ENCODE measurements at places on chromosomes 5 and 9. TPM values are rescaled to one million over a fixed set of nuclear protein-coding genes. Genes with fewer than 3 reads are reported as not detected.

DNA sequence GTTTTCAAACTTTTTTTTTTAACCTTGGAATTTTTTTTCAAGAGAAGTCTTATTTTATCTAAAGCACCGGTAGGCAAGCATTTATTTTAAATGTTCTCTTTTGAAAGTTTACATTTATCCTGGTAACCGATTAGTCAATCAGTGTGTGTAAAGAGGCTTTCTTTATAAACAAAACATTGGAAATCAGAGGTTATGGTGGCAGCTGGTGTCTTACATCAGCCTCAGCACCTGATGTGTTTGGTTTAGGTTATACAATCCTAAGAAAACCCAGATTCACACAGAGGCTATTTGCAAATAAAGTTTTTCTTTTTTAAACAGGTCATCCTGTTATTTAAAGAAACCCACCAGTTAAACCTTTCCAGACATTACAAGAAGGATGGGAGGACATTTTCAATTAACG lies 173.3 kb upstream of the GDNF start:
- no peak for DNase-seq

BAAT gene
- 10.1 TPM for polyA plus RNA-seq

NDFIP1 gene
- polyA plus RNA-seq = 57.4 TPM

DNA sequence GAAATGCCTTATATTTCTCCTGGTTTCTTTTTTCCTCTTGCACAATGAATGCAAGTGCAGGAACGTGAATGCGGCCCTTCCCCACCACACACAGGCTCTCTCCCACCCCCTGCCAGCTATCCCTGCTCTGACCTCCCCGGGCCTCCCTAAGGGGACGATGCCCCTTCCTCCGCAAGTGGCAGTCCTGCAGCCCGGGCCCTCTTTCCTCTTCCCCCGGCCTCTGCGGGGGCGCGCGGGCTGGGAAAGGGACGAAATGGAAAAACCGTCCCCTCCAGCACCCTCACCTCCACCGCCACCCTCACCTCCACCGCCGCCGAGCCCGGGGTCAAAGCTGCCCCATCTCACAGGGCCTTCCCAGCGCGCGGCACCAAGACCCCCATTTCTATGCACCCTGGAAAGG lies 44.7 kb downstream of the GAS1 start:
- DNase-seq = no peak

- no peak for DNase-seq
Measured at GRCh38 chr9:81456431-81457006, 232.8 kb downstream of the TLE1 start.

DOK3 gene
- 7.1 TPM for polyA plus RNA-seq

DNA sequence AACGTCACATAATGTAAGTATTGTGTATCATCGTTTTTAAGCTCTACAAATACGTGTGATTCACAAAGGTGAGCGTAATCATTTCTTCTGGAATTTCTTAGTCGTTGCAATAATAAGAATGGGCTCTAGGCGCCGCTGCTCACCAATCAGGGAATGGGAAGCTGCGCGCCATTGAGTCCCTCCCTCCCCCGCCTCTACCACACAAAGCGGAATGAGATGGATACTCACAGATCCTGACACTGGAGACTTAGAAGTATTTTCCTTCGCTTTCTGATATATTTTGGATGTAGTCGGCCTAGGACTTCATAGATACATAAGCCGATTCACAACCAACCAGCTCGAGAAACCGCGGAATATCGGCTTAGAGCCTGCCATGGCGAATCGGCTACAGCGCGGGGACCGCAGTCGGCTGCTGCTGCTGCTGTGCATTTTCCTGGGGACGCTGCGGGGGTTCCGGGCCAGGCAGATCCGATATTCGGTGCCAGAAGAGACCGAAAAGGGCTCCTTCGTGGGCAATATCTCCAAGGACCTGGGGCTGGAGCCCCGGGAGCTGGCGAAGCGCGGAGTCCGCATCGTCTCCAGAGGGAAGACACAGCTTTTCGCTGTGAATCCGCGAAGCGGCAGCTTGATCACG lies at the start of gene PCDHGA11:
PCDHGA11 (plus strand) TSS at position 197 of the 634 bp plus-strand sequence; CDS start at position 374, 177 bp downstream.
- peak; percentile 14 for DNase-seq

CTXN3 gene
- polyA plus RNA-seq = not detected

OR1L6 gene
- polyA plus RNA-seq = not detected

DNA sequence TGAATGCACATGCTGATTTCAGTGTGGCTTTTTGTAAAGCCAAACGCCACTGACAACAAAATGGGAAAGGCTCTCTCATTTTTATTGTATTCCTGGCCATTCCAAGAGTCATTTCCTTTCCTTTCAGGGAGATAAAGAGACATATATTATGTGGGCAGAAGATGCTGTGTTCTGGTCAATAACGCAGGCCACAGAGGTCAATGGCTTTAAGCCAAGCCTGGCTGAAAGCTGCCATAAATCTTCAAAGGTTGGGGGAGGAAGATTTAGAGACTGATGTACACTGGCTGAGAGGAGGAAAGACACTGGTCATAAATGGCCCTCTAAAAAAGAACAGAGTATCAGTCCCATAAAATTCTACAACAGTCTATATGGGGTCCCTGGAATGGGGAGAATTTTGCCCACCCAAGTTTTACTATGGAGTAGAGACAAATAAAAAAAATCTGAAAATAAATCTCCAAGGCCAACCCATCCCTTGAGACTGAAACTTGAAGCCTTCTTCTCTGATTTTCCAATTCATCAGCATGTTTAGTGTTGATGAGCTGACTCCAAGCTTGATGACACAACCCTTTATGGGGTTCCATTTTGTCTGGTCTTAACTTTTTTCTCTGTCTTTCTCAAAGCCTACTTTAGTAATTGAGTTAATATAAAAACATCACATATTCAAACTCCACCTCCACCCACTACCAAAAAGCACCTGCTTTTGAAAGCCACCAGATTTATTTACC lies 152.1 kb upstream of the SLC24A2 start:
- no peak for DNase-seq

C5orf58 gene
- not detected for polyA plus RNA-seq

KIF4B gene
- 0.11 TPM for polyA plus RNA-seq

DNA sequence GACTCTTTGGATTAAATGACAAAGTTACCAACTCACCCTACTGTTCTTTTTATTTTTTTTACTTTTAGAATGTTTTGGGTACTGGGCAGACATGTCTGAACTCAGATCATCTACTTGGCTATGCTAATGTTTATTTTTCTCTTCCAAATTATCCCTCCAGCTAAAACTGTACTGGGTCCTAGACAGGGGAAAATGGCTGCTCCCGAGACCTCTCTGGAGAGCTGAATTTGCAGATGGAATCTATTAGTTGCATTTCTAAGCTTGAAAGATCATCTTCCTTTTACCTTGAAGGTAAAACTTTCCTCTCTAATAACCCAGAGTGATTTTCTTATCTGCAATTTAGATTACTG lies 197.5 kb upstream of the SEMA6A start:
- DNase-seq = no peak

DNAI1 gene
- 0.50 TPM for polyA plus RNA-seq

PTGDS gene
- 0.26 TPM for polyA plus RNA-seq

TAS2R1 gene
- polyA plus RNA-seq = not detected

ACSL6 gene
- polyA plus RNA-seq = 0.06 TPM

- no peak for DNase-seq
Measured at GRCh38 chr9:129757045-129757444, 4.2 kb upstream of the PTGES start.

- DNase-seq = no peak
Measured at GRCh38 chr9:17280350-17281012, 145.6 kb downstream of the CNTLN start.

DNA sequence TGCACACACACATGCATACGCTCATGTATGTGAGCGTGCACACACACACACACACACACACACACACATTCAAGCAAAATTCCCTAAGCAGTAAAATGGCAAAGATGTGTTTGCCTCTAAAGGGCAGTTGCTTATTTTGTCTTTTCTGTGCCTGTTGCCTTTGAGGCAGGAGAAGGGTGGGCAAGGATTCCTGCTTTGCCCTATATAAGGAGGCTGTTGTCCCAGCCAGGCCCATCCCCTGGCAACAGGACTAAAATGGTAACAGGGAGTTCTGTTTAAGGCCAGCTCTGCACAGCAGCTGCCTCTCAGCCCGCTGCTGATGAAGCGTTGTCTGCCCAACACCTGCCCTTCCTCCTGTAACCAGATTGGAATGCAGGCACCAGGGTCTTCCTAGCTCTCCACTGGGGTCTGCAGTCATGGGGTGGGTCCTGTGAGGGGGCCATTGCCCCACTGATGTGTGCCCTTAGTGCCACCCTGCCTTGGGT lies 64.4 kb downstream of the PPARGC1B start:
- DNase-seq = no peak

DNA sequence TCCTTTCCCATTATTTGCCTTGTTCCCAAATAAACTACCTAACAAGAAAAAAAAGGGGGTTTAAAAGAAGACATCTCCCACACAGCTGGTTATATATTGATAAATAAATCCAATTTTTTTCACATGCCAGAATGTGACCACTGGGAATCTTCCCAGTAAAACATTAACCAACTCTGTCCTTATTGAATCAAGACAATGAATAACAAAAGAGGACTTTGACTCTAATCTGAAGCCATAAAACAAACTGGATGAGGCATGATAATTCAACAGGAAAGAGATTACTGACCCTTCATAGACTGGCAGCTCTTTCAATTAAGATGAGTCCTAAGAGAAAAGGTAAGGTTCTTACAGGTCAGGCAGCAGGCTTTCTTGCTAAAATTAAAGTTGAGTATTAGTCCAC lies 165.8 kb upstream of the CDH6 start:
- DNase-seq = no peak

GRCh38 chr5:94793113-94793815 lies 174.8 kb downstream of the SLF1 start:
- no peak for DNase-seq

GRCh38 chr5:129771058-129771838 lies 23.4 kb downstream of the MINAR2 start:
- DNase-seq = peak; percentile 35

DNA sequence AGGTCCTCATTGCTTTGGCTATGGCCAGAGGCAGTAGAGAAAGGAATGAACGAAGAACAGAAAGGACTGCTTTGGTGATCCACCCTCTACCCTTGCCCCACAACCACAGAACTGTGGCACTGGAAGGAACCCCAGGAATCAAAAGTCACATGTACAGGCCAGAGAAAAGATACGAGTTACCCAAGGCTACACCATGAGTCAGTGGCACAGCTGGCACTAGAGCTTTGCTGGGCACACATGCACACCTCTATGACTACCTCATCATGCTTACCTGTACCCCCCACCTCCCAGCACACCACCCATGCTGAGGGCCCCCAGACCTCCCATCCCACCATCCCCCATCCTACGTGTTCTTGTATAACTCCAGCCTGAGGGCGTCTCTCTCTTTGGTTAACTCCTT lies 13.1 kb downstream of the GOLGA2 start:
- DNase-seq = no peak

MSMP gene
- polyA plus RNA-seq = not detected

DNA sequence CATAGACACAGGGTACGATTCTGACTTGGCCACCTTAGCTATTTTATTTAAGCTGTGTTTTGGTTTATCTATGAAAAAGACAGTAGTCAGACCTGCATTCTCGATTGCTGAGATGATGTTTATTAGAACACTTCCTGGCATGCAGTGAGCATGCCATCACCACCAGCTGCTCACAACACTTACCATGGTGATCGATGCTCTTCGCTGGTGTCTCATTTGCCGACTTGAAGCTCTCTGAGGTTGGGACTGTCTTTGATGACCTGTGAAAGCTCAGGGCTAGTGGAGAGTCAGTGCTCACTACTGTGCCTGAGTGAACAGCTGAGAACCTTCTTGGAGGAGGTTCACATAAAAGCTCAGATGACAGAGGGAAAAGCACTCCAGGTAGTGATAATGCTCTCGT lies 4.4 kb upstream of the C9orf153 start:
- DNase-seq = no peak

- no peak for DNase-seq
Measured at GRCh38 chr5:50823568-50823967, 157.1 kb downstream of the PARP8 start.

RECK gene
- polyA plus RNA-seq = 5.7 TPM

DNA sequence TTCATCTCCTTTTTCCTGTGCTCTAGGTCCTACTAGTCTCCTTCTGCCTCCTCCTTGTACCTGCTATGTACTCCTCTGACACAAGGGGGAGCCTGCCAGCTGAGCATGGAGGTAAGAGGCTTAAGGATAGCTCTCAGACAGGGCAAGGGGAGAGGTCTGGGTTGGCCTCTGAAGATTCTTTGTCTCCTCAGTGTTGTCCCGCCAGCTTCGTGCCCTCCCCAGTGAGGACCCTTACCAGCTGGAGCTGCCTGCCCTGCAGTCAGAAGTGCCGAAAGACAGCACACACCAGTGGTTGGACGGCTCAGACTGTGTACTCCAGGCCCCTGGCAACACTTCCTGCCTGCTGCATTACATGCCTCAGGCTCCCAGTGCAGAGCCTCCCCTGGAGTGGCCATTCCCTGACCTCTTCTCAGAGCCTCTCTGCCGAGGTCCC lies 3.8 kb downstream of the CREB3 start:
- peak; percentile 86 for DNase-seq

DNA sequence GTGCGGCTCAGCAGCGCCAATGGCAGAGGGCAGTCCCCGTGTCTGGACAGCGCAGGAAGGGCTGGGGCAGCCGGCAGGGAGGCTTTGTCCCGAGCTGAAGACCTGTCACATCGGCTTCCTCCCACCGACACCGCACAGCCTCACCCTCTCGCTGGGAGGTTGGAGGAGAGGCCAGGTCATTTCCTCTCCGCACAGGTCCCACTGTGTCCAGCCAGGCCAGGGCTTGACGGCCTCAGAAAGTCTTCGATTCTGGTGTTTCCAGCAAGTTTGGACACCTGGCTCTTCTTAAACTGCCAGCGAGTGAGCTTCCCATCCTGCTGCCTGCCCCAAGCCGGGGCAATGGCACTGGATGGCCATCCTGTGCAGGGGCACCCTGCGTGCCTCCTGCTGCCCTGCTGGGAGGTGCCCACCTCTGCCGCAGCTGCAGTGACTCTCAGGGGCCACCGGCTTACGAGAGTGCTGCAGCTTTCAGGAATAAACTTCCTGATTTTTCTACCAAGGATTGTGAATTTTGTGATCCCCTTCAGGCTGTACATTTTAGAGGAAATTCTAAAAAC lies 33.9 kb downstream of the AHRR start:
- DNase-seq = no peak

ANKRD18B gene
- 4.2 TPM for polyA plus RNA-seq

DNA sequence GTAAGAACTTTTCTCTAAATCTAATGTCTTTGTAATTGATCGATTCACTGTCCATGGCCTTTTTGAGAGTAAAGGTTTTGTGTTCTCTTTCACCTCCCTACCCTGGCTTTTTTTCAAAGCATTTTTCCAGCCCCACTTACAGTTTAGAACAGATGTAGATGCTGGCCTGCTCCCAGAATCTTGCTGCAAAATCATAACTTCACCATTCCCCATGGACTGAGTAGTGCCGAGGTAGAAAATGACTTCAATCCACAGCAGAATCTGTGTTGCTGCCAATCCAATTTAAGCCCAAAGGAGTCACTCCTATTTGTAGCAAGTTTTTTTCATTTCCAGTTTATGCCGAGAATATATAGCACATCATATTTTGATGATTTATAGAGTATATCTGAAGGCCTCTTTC lies 46.5 kb upstream of the CEMIP2 start:
- no peak for DNase-seq

DNA sequence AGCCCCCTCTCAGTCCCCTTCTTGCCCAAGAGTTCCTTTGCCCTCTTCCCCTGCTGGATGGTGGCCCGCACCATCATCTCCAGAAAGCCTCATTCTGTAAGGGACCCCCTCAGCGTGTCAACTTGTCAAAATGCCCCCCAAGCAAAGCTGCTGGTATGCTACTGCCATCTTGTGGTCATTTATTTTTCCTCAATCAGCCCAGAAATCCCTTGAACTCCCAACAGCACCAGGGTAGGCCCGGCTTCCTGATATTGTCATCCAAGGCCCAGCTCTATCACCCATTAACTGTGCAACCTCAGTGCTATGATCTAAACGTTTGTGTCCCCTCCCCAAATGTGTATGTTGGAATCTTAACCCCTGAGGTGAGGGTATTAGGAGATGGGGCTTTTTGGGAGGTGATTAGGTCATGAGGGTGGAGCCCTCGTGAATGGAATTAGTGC lies 53.2 kb upstream of the FBXW11 start:
- no peak for DNase-seq
